Activated gamma-delta T cell treated with anti-CD3 and anti-CD28 coated beads, Interleukin-2, amount 50 U/mL, for 16 hours (primary cell): ENCODE measurements at places on chromosomes 2 and 18.

- DNase-seq, result no peak
These were observed 7.0 kb downstream of the ZEB2 start for GRCh38 chr2:144512891-144513351.

DNA sequence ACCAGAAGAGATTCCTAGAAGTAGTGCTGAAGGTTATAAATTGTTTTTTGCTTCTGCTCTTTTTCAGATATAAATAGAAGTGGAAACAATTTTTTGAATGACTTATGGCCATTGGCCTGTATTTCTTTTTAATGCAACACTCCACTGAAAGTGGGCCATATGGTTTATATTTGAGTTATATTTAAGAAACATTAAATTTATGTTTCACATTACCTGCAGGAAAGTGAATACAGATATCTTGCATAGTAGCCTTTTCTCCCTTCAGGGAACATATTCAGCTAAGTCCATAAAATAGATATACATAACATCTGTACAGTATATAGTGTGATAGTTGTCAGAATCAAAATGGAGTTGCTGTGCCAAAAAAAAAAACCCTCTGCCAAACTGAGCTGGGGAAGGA is 53.1 kb upstream of the EFEMP1 start:
- no peak for DNase-seq

- DNase-seq, result no peak
These were observed 808.7 kb upstream of the PIK3C3 start for GRCh38 chr18:41146301-41146700.

DNA sequence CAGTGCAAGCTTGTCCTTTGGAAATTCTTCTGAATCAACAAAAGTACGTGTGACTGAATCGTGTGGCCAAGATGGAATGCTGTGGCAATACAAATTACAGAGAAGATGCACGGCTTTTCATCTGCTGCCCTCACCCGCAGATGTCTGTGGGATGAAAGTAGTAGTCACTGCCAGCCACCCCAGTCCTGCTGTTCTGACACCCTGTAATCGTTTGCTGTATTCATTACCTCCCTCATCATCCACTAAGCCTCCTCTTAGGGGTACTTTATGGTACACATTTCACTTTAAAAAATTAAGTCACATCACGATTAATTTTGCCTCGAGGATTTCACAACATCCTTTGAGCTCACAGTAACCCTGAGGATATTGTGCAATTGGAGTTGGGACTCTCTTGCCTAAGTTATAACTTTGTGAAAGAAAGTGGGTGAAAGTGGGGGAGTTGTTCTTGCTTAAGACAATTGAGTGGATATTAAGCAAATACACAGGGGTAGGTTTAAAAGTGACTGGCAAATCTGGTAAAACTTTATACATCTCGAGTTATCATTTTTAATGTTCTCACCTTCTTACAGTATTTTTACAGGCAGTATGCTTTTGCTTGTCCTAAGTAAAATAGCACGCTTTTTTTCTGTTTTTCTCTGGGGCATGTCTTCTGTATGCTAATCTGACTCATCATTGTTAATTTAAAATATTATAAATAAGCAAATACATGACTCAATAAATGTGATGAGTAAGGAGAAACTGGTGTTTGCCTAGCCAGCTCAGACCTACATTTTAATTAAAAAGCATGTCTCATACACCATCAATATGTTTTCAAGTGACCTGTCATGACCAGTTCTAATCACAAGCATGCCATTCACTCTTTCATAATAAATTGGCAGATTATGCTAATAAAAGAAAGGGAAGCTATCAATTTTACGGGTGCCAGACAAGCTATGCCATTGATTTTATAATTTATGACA is 680.9 kb downstream of the IRS1 start:
- DNase-seq, result no peak

- no peak for DNase-seq
These were observed 44.6 kb downstream of the EMX1 start for GRCh38 chr2:72961853-72962468.
